Activated T-helper 2 cell treated with anti-CD3 and anti-CD28 coated beads, Interferon-gamma antibody, Interleukin-2, Interleukin-4, amounts not matched to agents 10 μg/mL and 5 μg/mL and 100 μg/mL, durations not matched to agents 14 hours and 24 hours and 36 hours (primary cell): ENCODE measurements at places on chromosomes 12 and 14.

- no peak for DNase-seq
Observed at GRCh38 chr14:47917344-47917954, 242.0 kb upstream of the MDGA2 start.

- DNase-seq: no peak
Observed at GRCh38 chr12:97386133-97386581, 76.4 kb upstream of the RMST start.

GRCh38 chr12:13499008-13499407 lies 302.5 kb downstream of the EMP1 start:
- no peak for DNase-seq

GRCh38 chr12:47652521-47653234 lies 53.2 kb downstream of the RPAP3 start:
- no peak for DNase-seq

DNA sequence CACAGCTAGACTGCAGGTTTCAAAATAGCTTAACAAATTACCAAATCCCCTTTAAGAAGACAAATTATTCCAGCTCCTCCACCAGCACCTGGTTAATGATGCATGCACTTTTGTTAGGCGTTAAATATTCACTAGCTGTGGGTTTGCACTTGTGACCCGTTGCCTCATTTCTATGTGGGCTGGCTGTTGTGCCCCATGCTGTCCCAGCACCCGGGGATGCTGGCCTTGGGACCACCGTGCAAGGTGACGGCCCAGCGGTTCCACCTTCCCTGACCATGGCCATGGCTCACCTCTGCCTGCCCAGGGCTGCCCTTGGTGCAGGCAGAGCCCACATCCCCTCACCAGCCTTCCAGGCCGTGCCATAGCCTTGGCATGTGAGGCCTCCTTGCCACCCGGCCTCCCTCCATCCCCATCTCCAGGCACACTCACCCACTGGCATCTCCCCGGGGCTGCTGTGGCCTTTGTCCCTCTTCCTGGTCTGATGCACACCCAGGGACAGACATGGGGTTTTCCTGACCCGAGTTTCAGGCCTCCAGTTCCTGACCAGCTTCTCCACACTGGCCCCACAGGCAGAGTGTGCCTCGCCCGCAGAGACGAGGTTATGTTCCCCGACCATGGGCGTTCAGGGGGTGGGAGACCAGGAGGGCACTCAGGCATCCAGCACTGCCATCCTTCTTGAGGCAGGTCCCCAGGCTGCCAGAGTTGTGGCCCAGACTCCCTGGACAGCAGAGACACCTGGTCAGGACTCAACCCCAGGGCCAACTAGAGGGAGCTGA lies 20.3 kb upstream of the C14orf180 start:
- no peak for DNase-seq

DNA sequence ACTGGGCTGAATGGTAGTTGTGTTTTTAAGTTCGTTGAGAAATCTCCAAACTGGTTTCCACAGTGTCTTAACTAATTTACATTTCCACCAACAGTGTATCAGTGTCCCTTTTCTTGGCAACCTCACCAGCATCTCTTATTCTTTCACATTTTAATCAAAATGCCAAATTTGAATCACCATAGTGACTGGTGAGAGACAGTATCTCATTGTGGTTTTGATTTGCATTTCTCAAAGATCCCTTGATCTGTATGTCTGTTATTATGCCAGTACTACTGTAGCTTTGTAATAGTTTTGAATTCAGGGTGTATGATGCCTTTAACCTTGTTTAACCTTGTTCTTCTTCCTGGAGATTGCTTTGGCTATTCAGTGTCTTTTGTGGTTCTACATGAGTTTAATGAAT lies 2.2 kb upstream of the EIF2S3B start:
- DNase-seq: no peak

GRCh38 chr14:64266239-64266638 lies 27.9 kb downstream of the ESR2 start:
- no peak for DNase-seq

DNA sequence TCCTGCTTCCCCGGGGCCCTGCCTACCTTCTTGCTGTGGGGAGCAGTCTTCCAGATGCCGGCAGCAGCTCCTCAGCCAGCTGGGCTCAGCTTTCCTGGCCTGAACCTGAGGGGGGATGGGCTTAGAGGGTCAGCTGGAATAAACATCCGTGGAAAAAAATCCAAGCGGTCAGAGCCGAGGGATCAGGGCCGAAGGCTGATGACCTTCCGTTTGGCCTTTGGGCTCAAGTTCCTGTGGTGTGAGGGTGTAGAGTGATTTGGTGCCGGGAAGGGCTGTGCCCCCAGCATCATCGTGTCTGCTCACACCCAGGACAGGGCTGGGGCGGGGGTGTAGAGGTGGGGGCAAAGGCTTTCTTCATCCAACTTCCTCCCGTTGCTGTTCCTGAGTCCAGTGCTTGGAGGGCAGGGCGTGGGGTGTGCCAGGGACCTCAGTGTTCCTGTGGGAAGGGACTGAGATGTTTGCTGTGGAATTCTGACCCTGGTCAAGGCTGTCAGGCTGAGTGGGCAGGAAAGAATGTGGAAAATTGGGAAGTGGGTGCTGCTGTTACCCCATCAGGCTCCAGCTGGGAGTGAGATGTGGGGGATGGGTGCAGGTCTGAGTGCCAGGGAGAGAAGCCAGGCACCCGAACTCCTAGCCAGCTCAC lies 2.6 kb downstream of the SMIM41 start:
- DNase-seq: no peak

DNA sequence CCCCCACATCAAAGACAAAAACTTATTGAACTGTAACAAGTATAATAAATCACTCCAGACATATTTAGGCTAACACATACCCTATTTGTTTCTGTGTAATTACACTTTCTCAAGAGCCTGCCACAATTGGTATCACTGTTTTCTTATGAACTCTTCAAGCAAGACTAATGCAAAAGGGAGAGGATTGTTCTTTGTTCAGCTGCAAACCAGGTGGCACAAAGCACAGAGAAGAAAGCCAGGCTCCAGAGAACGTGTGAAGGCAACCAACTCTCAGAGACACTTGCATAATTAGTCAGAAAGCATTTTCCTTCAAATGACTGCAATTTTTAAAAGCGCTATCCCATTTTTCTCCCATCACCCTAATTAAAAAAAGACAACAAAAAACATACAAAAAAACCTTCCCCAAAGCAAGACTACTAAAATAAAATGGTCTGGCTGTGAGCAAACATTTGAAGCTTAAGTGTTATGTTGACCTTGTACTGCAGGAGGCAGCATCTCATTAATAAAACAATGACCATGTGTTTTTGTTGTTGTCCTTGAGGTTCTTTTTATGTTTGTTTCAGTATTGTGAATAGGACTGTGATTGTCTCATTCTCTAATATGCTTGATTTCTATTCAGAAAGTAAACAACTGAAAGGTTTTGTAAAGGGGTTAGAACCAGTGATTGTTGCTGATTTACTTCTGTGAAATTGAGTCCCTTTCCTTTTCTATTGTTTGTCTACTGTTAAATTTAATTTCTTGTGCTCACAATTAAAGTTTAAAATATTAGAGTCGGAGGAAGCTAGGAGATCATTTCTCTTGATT lies 452.7 kb upstream of the PDE3A start:
- no peak for DNase-seq

DNA sequence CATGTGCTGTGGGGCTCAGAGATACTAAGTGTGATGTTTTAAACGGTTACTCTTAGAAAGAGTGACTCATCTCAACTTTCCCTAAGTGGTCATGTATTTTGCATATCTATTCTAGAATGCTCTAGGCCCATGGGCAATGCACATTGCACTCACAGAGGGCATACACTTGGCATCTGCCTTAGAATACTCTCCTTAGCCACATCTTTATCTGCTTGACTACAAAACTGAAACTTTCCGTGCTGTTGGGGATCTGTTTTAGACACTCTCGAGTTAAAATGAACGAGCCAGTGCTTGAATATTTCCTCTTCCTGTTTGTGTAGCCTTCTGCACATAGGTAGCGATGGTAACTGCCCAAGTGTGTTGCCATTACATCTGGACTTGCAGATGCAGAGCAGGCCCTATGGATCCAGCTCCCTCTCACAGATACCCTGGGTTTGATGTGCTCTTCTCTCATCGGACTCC lies 180.5 kb downstream of the CAND1 start:
- DNase-seq: no peak

- no peak for DNase-seq
Observed at GRCh38 chr12:102565555-102565954, 85.2 kb upstream of the IGF1 start.

DNA sequence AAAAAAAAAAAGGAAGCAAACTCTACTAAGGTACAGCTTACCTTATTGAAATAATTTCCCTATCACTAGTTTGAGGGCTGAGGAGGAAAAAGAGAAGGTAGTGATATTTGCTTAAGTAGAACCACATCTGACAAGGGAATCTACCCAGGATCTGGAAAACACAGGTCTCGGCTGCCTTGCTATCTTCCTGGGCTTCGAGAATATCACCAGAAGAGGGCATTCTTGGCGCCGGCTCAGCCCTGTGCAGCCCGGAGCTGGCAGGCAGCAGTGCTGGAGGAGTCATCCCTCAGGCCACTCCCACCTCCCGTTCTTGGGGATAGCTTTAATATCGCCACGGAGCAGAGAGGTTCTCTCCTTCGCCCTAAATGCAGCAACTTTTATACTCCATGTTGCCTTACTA lies 1181.2 kb downstream of the VRK1 start:
- peak; percentile 68 for DNase-seq

- DNase-seq: no peak
Observed at GRCh38 chr14:29668201-29668600, 259.4 kb downstream of the PRKD1 start.

DNA sequence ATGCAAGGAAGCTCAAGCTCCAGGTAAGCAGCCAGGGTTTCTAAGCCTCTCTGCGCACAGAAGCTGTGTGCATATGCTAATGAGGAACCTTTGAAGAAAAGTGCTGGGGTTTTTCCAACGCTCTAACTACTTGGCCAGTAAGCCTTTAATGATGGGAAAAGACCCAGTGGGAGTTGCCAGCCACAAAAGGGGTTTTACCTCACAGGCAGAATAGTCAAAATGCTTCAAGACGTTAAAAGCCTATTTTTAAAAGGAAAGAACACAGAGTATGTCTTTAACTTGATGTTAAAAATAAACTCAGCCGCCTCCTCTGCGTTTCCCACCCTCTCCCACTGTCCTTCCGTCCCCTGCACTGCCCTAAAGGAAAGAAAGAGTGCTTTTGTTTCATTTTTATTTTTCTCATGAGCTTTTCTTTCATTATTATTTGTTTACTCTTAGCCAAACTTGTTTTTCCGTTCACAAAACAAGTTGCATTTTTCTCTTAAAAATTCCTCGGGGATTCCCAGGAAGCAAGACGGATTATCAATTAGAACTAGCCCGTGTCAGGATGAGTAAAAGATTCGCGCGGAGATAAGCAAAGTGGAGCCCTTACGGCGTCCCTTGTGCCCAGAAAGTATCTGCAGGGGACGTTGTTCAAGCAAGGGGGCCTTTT lies 209.8 kb upstream of the NUDT4 start:
- no peak for DNase-seq

- DNase-seq: no peak
Observed at GRCh38 chr12:112169966-112170365, 44.6 kb downstream of the TRAFD1 start.

DNA sequence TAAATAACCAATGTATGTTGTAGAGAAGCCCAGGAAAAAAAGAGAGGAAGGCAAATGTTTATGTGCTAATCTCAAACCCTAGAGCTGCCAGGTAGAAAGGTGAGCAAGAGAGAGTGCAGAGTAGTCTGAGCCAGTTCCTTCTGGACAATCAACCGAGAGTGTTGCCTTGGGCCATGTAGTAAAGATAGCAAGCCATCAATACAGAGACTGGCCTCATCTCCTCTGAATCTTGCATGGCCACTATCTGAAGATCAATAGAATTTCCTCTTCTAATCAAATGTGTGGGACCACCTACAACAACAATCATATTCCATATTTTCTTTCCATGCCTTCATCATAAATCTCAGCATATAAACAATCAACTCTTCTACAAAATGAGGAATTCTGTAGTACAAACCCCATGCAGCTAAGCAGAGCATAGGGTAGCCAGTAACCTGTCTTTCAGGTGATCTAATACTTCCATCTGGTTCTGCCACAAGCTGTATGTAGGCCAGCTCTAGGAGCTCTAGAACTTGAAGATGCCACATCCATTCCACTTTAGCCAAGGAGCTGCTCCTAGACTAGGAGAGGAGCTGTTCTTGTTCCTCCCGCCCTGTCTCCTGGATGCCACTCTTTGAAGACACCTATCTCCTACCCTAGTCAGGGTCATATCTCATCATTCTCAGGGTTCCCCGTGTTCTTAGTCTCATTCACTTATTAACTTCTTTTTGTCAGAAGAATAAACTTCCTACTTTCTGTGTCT lies 75.8 kb upstream of the SLC38A4 start:
- DNase-seq: no peak

DNA sequence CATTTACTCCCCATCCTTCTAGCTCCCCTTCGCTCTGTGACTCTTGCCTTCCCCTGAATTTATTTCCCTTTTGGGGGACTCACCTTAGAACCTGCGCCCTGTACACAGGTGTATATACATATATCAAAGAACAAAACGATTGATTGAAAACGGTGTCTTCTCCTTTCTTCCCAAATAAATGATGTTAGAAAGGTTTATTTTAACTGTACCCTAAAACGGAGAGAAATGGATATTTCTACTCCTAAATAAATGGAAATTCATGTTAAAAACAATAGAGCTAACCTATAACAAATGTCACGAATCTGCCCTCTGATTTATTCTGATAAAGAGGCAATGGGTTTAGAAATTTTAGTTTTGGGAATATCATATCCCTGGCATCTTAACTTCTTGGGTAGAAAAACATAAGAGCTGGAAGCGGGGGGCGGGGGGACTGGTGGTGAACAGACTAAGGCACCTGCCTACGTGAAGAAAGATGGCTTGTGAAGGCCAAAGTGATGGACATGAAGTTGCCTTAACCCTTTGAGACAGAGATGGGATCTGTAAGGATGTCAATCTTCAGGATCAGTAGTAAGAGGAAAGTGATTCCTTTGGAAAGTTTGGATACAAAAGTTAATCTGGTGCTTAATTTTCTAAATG lies 8.8 kb upstream of the LHX5 start:
- DNase-seq: no peak

GRCh38 chr14:34180434-34180833 lies 229.6 kb upstream of the EGLN3 start:
- no peak for DNase-seq

GRCh38 chr12:58925111-58925611 lies 4.9 kb upstream of the LRIG3 start:
- no peak for DNase-seq

DNA sequence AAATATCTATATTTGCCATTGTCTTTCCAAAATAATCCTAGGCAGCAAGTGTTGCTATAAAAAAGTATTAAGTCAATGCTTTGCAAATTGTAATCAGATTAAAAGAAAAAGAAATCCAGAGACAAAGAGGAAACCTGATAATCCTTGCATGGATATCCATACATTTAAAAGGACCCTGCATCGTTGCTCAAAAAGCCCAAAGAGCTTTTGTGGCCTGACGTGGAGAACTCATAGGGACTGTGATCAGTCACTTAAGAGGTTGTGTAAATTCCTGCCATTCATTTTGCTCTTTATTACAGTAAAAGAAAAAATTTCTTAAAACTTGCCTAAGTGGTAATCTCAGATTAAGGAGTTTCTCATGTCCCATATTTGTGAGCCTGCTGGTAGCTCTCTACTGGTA lies 392.6 kb downstream of the C12orf75 start:
- no peak for DNase-seq

- no peak for DNase-seq
Observed at GRCh38 chr14:64812412-64812811, 67.3 kb downstream of the SPTB start.
